ENCODE measurements at places on chromosomes 6 and 20. TPM values are rescaled to one million over a fixed set of nuclear protein-coding genes. Genes with fewer than 3 reads are reported as not detected.

- H3K4me3 ChIP-seq, result no peak overlapping the region
- no peaks in the 10 kb centered on the region for H3K27me3 ChIP-seq
- H3K27ac ChIP-seq, result no peak overlapping the region
- H3K36me3 ChIP-seq, result no peaks in the 10 kb centered on the region
- no peaks in the 10 kb centered on the region for H3K4me1 ChIP-seq
Observed at GRCh38 chr6:28597924-28598722, 72.4 kb downstream of the GPX5 start.

DNA sequence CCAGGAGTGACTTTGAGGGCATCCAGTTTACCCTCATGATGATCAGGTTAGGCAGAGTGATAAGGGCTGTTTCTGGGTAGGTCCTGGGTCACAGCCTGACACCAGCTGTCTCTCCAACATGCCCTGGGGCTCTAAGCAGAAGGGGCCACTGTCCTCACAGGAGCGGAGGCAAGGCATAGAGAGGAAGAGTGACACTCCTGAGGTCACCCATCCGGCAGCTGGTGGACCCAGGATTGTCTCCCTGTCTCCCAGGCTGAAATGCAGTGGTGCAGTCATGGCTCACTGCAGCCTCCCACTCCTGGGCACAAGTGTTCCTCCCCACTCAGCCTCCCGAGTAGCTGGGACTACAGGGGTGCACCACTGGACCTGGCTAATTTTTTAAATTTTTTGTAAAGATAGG lies 12.0 kb downstream of the DLGAP4 start:
- no peaks in the 10 kb centered on the region for H3K36me3 ChIP-seq
- DNase-seq, result no peak
- no peak overlapping the region for H3K27ac ChIP-seq
- no peaks in the 10 kb centered on the region for H3K4me1 ChIP-seq

DNA sequence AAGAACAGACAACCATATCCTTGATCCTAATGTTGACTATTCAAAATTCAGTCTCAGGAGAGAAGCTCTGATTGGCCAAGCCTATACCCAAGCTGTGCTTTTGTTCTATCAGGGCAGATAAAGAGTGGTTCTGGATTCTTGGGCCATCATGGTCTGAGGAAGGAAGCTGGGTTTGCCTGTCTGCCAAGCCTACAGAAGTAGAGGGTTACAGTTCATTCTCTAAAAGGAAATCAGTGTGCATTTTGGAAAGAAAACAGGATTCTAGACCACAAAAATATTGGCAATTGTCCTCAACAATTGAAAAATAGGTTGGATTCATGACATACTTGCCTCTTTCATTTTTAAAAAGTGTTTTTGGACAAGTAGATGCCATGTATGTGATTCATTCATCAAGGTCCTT lies 145.4 kb upstream of the BMP2 start:
- H3K27me3 ChIP-seq, result no peaks in the 10 kb centered on the region
- no peaks in the 10 kb centered on the region for H3K4me1 ChIP-seq
- no peak for DNase-seq
- no peaks in the 10 kb centered on the region for H3K36me3 ChIP-seq

- no peak overlapping the region for H3K4me3 ChIP-seq
- no peaks in the 10 kb centered on the region for H3K36me3 ChIP-seq
- H3K27me3 ChIP-seq, result no peaks in the 10 kb centered on the region
- no peak overlapping the region for H3K27ac ChIP-seq
Observed at GRCh38 chr20:10006447-10007090, 28.2 kb upstream of the ANKEF1 start.

DNA sequence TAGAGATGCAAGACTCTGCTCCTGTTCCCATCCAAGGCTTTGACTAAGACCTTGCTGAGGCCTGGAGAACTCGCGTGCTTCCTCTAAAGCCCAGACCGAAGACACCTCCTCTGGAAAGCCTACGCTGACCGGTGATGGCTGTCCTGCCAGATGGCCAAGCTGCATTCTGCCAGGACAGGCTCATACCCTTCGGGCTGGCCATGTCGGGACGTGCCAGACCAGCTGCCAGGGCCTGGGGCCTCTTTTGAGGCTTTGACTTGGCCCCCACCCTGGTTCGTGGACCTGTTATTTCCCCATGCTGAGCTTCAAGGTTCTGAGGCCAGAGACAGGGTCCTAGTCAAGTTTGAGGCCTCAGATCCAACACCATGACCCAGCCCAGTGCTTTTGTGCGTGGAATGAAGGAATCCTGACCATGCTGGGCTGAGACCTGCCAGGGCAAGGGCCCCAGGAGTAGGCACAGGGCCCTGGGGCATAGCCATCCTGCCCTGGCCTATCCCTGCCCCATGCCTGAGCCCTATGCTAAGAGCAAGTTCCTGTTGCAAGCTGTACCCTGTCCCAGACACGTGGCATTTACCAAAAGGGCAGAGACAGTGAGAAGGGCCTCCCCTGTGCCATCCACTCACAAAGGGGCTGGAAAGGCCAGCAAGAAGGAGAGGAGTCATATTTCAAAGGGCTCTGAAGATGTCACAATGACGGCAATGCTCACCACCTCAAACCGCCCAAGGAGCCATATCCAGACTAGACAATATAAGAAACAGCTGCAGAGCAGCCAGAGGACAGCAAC lies 42.8 kb downstream of the MRPL14 start:
- no peaks in the 10 kb centered on the region for H3K4me1 ChIP-seq
- no peak for DNase-seq
- no peak overlapping the region for H3K27ac ChIP-seq

GRCh38 chr6:45965007-45965406 lies 50.7 kb downstream of the CLIC5 start:
- no peak overlapping the region for H3K27ac ChIP-seq
- no peaks in the 10 kb centered on the region for H3K27me3 ChIP-seq
- no peaks in the 10 kb centered on the region for H3K36me3 ChIP-seq
- no peak for DNase-seq

DNA sequence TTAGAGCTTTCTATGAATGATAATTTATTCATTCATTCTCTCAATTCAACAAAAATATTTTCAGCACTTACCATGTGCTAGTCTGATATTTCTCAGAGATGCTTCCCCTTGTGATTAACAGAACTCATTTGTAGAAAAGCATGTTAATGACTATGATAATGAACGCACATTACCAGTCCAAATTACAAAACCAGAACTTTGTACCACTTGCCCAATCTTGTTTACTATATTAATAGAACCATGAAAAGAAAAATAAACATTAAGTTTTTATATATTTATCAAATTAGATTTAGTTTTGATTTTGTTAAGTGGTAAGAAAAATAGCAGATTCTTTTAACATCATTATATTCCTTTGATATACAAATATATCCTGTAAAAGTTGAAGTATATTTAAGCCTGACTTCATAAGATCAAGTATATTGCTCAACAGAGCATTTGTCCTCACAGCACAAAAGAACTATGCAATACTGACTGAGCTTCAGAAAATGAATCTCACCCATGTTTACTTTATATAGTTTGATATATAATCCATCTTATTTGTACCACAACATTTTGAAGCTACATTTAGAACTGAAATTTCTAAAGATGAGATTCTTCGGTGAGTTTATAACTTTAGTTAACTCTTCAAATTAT lies 48.9 kb downstream of the TMEM244 start:
- H3K27ac ChIP-seq, result no peak overlapping the region
- no peak overlapping the region for H3K4me3 ChIP-seq
- H3K36me3 ChIP-seq, result no peaks in the 10 kb centered on the region
- DNase-seq, result no peak

DNA sequence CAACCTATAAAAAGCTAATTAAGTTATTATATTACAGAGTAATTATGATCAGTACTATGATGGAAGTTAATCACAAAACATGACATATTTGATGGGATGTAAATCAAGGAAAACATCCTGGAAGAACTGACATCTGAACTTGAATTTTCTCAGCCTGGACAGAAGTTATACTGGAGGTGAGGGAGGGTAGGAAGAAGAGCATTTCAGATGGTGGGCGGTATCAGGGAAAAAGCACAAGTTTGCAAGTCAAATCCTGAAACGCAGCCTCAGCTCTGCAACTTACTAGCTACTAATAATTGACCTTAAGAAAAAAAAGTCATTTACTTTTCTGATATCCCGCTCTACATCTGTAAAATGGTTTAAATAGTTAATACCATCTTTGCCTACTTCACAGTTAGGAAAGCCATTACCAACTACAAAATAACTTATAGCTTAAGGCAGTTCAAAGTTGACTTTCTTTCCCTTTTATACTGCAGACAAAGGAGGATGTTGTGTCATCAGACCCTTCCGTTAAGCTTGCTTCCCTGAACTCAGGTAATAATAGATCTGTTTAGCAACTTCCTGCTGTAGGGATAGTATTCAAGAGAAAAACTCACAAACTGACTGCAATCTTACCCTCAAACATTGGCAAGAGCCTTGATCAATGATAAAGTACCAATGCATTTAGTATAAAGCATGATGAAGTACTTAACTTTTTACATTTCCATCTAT lies 21.0 kb downstream of the NOL7 start:
- H3K27me3 ChIP-seq, result no peaks in the 10 kb centered on the region
- no peaks in the 10 kb centered on the region for H3K4me1 ChIP-seq
- no peak overlapping the region for H3K4me3 ChIP-seq
- DNase-seq, result no peak

Gene FAM217A
- not detected for total RNA-seq

DNA sequence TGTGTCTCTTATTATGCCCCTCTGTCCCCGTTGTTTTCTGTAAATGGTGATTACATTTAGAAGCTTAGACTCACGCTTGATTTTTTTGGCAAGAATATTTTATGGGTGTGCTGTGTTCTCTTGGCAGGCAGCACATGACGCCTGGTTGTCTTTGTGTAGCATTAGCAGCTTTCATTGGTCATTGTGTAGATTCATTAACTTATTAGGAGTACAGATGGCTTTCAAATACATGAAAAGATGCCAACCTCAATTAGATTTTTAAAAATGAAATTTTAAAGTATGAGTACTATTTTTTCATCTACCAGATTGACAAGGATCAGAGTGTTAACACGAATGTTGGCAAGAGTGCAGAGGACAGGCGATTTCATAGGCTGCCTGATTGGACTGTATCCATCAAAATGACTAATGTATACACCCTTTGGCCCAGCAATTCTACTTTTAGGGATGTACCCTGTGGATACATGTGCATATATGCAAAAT lies 15.2 kb downstream of the COX4I2 start:
- DNase-seq, result no peak
- H3K4me3 ChIP-seq, result no peak overlapping the region
- H3K36me3 ChIP-seq, result no peaks in the 10 kb centered on the region
- no peaks in the 10 kb centered on the region for H3K4me1 ChIP-seq
- no peak overlapping the region for H3K27ac ChIP-seq

Gene MCUR1
- 12.8 TPM for total RNA-seq

DNA sequence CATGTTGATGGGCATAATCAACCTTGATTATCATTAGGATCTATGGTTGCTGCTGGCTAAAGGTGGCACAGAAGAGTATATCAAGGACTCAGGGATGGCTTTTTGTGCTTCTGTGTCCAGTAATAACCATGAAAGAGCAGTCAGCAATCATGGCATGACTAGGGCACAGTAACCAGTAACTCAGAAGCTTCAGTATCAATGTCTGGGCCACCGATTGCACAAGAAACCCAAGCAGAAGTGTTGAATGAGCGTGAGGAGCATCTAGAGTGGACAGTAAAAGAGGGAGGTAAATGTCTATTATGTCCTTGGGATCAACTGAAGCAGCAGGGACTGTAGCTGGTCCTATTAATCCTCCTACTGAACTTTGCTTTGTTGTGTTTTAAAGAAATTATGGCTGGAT lies 81.5 kb upstream of the F13A1 start:
- no peak for DNase-seq
- no peaks in the 10 kb centered on the region for H3K36me3 ChIP-seq
- peaks cover 5% of the 10 kb centered on the region for H3K4me1 ChIP-seq
- H3K4me3 ChIP-seq, result no peak overlapping the region

Gene FOXQ1
- total RNA-seq, result not detected

Gene SEMG1
- total RNA-seq, result not detected

- H3K36me3 ChIP-seq, result no peaks in the 10 kb centered on the region
- peak overlapping the region; percentile 33 for H3K27ac ChIP-seq
- no peak overlapping the region for H3K4me3 ChIP-seq
- DNase-seq, result peak; percentile 34
- H3K4me1 ChIP-seq, result no peaks in the 10 kb centered on the region
Observed at GRCh38 chr20:33793011-33793931, 17.9 kb upstream of the CHMP4B start.

DNA sequence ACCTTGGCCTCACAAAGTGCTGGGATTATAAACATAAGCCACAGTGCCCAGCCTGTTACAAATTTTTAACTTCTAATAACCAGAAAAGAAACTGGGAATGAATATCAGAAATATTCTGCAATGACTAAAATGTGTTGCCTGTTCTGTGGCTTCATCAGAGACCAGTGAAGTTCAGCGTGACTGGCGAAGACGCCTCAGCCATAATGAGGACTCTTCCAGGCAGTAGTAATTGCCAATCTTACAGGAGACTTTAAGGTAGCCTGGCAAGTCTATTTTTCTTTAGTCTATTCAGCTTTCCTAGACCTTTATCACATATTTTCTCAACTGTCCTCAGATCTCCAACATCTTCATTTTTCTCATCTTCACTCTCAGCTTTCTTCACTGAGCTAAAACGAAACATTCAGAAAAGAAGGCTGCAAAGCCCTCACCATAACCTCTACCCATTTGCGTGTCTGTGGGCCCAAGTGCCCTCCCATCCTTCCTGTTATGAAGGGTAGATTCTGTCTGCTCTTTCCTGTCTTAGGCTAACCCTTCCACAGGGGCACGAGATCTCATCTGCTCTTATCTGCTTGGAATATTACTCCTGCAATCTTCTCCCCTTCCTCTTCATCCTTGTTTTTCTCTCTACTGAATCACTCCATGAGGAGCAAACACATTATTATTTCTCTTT lies 42.0 kb upstream of the OLIG3 start:
- no peaks in the 10 kb centered on the region for H3K36me3 ChIP-seq
- no peak overlapping the region for H3K4me3 ChIP-seq
- no peak for DNase-seq
- H3K4me1 ChIP-seq, result no peaks in the 10 kb centered on the region
- no peak overlapping the region for H3K27ac ChIP-seq

Gene SS18L1
- total RNA-seq, result 18.2 TPM

DNA sequence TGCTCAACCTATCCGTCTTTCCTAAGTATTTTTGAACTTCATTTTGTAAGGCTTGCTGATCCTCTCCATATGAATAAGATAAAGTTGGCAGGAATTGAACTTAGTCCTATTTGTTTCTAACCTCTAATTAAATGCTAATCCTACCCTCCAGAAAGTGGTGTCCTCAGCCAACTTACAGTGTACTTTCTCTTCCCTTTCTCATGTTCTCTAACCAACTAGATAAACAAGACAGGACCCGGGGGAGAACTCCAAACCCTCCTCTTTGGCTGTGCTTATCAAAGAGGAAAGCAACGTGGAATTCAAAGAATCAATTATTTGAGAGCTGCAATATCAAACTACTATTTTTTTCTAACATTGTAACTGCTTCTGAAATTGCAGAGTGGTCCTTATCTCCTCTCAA lies 56.5 kb upstream of the NRSN1 start:
- no peaks in the 10 kb centered on the region for H3K27me3 ChIP-seq
- H3K4me3 ChIP-seq, result no peak overlapping the region
- H3K36me3 ChIP-seq, result no peaks in the 10 kb centered on the region
- no peak for DNase-seq
- H3K27ac ChIP-seq, result no peak overlapping the region

DNA sequence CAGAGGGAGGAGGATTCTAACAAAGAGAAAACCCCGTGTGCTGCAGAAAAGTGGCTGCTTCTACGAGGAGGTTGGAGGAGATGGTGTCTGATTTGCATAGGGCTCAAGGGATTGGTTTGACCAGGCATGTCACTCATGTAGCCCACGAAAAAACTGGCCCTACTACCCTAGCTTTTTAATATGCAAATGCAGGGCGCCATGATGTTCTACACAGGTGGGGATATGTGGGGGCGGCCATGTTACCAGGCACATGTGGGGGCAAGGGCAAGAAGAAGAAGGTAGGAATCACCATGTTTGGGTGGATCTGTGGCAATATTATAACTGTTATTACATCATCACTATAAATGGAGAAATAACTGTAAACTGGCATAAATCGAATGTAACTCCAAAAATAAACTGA lies 9.9 kb downstream of the KIAA1755 start:
- H3K4me3 ChIP-seq, result no peak overlapping the region
- H3K27me3 ChIP-seq, result no peaks in the 10 kb centered on the region
- no peak overlapping the region for H3K27ac ChIP-seq
